ENCODE measurements at places on chromosomes 2 and 18.

DNA sequence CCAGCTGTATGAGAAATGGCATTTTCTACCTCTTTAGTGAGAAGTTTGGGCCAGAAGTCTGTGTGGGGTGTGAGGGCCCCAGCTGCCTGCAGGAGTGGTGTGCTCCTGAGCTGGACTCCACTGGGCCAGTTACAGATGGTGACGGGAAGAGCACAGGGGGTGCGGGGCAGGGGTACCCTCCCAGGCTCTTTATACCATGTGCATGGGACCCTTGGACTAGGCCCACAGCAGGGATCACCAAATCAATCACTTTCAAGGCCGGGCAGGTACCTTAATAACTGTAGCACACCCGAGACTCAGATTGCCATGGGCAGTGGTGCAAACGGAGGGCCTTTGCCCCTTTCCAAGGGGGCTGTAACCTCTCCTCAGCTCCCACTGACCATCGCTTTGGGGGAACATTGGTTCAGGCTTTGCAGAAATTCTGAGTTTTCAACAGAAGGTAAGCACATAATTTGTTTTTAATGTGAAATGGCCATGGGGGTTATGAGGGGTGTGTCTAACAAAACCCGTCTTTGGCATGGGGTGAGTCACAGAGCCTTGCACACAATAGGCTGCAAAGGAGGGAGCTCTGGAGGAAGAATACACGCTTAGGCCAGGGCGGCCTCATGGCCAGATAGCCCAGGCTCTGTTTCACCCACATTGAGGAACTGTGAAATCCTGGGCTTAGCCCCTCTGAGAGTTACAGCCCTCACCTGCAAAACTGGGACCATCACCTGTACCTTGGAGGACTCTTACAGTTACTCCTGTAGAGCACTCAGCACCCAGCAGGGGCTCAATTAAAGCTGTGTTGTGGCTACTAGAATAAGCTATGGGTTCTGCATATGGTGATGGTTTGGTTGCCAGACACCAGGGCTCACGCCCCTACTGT lies 141.0 kb upstream of the BCL2L11 start:
- DNase-seq, result no peak

GRCh38 chr2:49068613-49069012 lies 85.7 kb downstream of the FSHR start:
- no peak for DNase-seq

GRCh38 chr2:231347081-231347480 lies 48.4 kb upstream of the B3GNT7 start:
- DNase-seq, result no peak

DNA sequence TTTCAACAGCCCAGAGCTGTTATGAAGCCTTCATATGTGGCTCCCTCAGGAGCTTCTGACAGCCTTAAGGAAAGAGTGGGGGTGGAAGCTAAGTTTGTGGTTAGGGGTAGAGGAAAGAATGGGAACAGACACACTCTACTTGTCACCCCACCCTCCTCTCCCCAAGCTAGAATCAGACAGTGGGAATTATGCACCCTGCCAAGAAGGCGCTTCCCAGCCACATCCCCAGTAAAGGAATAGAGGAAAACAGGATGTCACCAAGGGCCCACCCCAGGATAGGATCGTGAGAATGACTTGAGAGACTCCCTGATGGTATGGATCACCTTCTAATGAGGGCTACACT lies 32.4 kb upstream of the EML4 start:
- no peak for DNase-seq

GRCh38 chr2:209666296-209666695 lies 105.3 kb upstream of the UNC80 start:
- DNase-seq, result no peak

DNA sequence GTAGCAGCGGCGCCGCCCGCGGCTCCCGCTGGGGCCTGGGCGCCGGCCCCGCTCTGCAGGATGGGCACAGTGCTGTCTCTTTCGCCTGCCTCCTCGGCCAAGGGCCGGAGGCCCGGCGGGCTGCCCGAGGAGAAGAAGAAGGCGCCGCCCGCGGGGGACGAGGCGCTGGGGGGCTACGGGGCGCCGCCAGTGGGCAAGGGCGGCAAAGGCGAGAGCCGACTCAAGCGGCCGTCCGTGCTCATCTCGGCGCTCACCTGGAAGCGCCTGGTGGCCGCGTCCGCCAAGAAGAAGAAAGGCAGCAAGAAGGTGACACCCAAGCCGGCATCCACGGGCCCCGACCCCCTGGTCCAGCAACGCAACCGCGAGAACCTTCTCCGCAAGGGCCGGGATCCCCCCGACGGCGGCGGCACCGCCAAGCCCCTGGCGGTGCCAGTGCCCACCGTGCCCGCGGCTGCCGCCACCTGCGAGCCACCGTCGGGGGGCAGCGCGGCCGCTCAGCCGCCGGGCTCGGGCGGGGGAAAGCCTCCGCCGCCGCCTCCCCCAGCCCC lies 369 bp downstream of the CDK5R2 start:
- DNase-seq, result no peak

DNA sequence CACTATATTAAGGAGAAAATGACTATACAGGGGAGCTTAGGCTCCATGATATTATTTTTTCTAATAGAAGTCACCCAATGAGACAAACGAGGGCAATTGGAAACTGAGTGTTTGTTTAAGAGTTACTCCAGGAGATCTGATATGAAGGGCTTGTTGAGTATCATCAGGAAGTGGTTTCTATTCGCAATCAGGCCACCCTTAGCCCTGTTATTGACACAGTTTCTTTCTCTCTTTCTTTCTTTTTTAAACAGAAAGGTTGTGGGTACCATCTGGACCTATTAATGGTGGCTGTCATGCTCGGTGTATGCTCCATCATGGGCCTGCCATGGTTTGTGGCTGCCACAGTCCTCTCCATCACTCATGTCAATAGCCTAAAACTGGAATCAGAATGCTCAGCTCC lies 117.3 kb downstream of the DPP4 start:
- DNase-seq, result no peak

DNA sequence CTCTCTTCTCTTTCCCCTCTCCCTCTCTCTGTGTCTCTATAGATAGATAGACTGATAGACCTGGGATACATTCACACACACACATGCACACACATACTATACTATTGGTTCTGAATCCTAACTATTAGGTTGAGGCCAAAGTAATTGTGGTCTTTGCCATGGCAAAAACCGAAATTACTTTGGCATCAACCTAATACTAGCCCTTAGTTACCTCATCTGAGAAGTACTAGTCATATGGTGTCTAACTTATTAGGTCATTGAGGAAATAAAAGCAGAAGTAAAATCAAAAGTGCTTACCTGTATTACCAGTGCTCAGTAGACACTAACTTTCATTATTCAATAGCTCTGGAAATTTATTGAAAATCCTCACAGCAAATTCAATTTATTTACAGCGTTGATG lies 451.5 kb downstream of the EPHA4 start:
- no peak for DNase-seq

GRCh38 chr2:214293593-214293992 lies 117.3 kb upstream of the VWC2L start:
- no peak for DNase-seq

DNA sequence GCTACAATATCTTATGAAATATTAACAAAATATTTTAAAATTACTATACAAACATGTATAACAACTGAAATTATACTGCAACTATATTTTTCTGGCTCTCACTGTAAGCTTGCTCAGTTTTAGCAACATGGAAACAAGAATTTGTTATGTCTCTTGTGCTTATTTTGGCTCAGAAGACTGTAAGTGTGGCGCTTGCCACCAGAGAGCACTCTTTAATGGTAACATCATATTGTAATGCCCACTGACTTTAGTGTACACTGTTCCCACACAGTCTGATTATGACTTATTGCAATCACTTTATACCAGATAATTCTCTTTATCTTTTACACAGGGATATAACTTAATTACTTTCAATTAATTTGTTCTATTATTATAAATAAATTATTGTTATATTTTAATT lies 1500.6 kb upstream of the TMEFF2 start:
- no peak for DNase-seq

- DNase-seq, result no peak
These were observed 48.6 kb upstream of the DAPL1 start for GRCh38 chr2:158746488-158746887.

DNA sequence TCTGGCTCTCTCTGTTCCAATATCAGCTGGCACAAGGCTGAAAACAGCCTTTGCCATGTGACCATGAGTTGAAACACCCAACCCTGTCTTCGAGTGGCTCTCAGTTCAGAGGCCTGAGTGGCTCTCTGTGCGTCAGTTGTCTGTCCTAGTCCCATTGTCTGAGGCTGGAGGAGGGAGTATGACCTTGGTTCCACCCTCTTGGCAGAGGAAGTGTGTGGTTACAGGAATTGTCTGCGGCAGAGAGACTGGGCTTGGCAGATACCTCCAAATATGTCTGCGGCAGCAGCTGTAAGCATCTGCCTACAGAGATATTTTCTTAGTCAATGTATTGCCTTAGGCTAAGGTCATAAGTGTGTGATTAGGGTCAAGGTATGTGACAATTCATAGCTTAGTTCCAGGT lies 32.6 kb downstream of the CNGA3 start:
- DNase-seq, result no peak

DNA sequence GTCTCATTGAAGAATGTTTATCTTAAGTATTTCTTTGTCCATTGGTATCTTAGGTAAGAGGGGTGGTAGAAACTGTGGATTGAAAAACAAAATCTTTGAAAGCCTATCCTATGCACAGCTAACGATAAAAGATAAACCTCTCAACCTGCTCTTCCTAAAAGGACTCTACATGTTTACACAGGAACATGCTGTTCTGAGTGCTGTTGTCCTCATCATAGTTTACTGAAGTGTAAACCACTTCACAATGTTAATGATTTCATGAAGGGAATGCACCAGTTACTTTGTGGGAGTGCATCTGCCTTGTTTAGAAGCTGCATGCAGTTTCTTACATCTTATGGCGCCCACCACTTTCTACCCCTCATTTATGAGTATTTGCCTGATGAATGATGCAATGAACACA lies 1.2 kb downstream of the ACMSD start:
- no peak for DNase-seq

DNA sequence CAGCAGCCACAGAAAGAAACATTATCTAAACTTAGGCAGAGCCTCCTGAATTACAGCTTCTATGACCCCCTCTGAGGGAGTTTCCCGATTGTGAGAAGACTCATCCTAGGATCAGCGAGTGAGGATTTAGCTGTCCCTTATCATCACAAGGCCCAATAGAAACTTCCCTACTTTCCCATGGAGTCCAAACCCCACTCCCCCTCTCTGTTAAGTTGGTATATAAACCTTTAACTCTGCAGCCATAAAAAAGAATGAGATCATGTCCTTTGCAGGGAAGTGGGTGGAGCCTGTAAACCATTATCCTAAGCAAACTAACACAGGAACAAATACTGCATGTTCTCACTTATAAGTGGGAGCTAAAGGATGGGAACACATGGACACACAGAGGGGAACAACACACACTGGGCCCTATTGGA lies 78.8 kb downstream of the MYL12B start:
- no peak for DNase-seq
